ENCODE measurements at places on chromosomes 13 and 19.
A peak's percentile ranks its signal among the peaks of the same experiment; 100 is the strongest.

DNA sequence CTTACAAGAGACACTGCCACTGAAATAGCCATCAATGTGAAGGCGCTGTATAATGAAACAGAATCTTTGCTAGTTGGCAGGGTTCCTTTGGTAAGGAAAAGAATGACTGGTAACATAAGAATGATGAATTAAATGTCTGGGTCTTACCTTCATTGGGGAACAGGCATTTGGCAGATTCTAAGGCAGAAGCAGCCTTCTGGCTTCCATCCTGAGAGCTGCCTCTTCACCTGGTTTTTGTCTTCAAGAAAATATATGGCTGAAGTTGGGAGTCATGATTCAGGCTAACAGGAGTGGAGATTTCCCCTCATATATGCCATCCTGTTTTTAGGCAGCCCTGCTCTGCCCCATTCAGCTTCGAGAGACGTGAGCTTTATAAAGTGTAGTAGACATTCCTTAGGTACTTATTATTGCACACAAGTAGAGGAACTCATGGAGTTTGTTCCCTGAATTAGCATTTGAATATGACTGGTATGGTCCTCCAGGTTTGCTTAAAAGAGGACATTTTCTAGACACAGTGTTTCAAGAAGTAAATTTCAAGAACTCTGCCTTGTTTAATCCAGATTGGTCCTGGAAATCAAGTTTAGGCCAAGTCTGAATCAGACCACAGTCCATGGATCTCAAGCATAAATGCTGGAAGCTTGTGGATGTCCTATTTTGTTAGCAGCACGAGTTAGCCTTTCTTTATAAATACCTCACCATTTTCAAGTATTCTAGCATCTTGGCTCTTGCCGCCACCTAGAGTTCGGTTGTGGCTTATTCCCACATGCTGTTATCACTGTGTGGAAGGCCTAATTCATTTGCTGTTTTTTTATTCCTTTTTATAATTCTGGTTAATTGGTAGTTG lies 56.2 kb upstream of the AKAP11 start:
- DNase-seq: peak; percentile 24

DNA sequence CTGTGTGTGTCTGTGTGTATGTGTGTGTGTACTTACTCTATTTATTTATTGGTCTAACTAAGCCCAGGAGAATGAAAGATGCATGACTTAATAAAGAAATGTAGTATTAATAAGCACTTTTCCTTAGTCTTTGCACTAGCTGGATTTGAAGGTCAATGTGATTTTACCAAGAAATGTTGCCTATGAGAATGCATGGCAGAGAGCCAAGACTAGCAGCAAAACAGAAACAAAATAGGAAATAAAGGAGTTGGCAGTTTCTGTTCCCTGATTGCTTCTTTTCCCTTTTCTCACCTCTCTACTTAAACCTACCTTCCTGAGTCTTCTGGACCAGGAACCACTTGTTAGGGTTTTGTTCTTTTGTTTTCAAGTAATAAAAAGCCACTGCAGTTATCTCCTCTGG lies 286.1 kb downstream of the KCTD12 start:
- DNase-seq: no peak

GRCh38 chr19:38745316-38745715 lies 1.0 kb upstream of the CAPN12 start:
- no peak for DNase-seq

DNA sequence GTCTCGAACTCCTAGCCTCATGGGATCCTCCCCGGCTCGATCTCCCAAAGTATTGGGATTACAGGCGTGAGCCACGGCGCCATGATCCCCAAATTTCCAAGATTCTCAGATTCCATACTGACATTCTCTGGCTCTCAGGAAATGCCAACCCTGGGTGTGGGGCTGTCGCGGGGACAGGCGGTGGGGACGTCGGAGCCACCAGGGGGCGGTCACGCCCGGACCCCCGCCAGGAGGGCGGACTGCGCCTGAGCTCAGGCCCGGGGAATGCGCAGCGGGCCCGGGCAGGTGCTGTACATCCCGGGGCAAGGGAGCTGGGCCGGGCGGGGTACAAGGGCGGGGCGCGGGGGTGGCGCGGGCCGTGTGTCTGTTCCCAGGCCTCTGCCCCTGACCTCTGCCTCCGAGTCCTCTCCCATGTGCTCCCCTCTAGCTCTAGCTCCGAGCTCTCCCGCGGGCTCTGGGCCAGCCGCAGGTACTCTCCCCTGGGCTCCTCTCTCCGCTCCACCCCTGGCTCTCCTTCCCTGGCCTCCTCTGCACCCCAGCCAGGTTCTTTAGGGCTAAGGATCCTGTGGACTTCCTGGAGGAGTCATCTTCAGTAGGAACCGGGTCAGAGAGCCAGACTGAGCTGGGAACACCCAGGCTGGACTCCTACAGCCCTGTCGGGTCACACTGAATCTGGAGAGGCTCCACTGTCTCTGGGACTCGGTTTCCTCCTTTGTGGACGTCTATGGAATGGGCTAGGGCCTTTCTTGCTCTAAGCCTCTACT lies 2.4 kb downstream of the PPP1R13L start:
- peak; percentile 21 for DNase-seq

DNA sequence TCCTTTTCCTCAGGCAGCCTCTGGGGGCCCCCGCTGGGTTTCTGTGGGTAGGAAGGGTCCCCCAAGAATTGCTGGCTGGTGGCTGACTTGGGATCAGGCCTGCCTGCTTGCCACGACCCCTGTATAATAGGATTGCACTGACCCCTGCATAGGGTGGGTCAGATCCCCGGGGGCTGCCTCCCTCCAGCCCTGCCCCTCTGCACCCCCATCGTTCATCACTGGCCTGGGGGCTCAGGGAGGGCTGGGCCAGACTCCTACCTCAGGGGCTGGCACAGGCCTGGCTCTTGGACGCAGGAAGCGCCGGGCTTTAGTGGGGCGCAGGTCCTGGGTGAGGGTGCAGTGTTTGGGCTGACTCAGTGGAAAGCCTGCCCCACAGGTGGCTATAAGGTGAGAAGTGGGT lies 10.6 kb downstream of the NDUFB7 start:
- DNase-seq: no peak

GRCh38 chr19:47549261-47549862 lies 23.6 kb downstream of the ZNF541 start:
- no peak for DNase-seq

GRCh38 chr19:54298357-54299125 lies 14.4 kb downstream of the LILRA5 start:
- DNase-seq: no peak

- peak; percentile 43 for DNase-seq
Observed at GRCh38 chr19:1295169-1296012, 9.7 kb downstream of the EFNA2 start.

- DNase-seq: no peak
Observed at GRCh38 chr13:27302643-27303262, 32.1 kb downstream of the RASL11A start.

GRCh38 chr19:17966129-17966483 lies 801 bp upstream of the KCNN1 start:
- DNase-seq: no peak

DNA sequence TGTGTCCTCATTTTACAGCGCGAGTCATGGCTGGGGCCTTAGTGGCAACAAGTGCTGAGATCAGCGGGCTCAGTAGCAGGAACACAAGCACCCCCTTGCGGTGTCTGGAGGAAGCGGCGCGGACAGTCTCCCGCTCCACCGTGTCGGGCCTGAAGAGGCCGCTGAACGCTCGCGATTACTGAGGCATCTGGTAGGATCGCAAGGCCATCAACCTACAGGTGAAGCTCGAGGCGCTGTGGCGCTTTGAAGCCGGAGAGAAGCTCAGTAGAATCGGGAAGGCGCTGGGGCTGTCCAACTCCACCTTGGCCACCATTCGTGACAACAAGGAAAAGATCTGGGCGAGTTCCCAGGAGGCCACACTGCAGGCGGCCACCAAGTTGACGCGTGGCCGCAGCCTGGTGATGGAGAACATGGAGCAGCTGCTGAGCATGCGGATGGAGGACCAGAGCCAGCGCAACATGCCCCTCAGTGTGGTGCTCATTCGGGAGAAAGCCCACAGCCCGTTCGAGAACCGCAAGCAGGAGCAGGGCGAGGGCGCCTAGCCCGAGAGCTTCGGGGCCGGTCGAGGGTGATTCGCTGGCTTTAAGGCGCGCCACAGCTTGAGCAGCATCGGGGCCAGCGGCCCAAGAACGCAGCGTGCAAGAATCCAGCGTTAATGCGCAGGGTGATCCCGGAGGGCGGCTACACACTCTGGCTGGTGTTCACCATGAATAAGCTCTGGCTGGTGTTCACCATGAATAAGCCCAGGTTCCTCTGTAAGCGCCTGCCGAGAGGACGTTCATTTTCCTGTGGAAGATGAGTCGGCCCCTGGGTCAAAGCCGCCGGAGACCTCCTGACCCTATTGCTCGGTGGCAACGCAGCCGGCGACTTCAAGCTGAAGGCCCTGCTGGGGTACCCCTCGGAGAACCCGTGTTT lies 8.3 kb upstream of the MZF1 start:
- peak; percentile 92 for DNase-seq

GRCh38 chr13:36998624-36999041 lies 507 bp downstream of the ALG5 start:
- peak; percentile 10 for DNase-seq

DNA sequence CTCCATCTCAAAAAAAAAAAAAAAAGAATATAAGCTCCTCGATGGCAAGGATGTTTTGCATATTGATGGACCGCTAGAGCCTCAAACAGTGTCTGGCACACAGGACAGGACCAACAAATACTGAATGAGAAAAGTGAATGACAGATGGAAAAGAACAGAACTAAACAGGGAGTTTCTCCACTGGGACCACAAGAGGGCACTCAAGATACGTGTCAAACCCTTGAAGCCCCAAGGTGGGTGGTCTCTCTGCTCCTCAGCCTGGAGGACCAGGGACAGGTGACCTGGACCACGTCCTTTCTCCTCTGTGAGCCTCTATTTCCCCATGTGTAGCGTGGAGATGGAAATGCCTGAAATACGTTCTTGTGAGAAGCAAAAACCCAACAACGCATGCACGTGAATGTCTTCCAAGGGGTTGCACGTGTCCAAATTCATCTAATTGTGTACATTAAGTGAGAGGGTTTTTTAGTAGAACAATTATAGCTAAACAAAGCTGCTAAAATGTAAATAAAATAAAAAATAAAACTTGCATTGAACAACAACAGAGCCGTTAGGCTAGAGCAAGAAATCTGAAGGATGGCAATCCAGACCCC lies 5.7 kb upstream of the CDC42EP5 start:
- peak; percentile 48 for DNase-seq

- DNase-seq: no peak
Observed at GRCh38 chr19:6185835-6186834, 50.7 kb downstream of the ACSBG2 start.

- DNase-seq: no peak
Observed at GRCh38 chr19:13931391-13932148, 6.6 kb downstream of the PODNL1 start.

GRCh38 chr13:26752671-26753070 lies 7.9 kb downstream of the GPR12 start:
- DNase-seq: no peak

- DNase-seq: no peak
Observed at GRCh38 chr19:7223429-7223828, 70.8 kb downstream of the INSR start.

DNA sequence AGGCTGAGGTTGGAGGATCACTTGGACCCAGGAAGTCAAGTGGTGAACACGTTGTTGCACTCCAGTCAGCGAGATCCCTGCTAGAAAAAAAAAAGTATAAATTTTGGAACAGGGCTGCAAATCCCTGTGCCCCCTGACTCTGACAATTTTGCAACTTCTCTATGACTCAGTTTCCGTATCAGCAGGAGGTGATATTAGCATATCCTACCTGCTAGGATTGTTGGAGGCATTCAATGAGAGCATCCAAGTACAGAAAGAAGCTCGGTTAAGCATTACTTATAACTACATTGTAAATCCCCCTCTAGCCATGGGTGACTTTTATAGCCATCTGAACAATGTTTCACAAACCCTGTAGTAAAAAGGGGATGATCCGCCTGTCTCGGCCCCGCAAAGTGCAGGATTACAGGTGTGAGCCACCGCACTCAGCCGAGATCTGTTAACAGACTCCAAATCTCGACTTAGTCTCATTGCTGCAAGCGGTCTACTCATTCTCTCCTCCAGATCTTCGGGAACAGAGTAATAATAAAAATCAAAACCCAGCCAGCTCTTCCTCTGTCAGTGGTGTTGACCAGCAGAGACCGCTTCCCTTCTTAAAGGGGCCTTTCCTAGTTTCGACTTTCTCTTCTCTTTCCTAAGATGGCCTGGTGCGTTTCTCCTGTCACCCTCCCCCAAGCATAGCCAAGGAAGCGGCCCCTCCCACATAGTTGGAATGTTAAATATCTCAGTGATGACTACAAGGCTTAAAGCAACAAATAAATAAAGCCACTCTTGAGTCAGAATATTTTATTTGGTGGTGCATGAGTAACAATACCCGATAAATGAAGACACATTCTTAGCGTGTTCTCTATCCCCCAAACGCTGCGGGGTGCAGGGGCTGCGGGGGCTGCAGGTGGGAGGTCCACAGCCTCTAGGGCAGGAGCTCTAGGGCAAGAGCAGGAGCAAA lies 10.3 kb upstream of the BICRA start:
- DNase-seq: no peak

DNA sequence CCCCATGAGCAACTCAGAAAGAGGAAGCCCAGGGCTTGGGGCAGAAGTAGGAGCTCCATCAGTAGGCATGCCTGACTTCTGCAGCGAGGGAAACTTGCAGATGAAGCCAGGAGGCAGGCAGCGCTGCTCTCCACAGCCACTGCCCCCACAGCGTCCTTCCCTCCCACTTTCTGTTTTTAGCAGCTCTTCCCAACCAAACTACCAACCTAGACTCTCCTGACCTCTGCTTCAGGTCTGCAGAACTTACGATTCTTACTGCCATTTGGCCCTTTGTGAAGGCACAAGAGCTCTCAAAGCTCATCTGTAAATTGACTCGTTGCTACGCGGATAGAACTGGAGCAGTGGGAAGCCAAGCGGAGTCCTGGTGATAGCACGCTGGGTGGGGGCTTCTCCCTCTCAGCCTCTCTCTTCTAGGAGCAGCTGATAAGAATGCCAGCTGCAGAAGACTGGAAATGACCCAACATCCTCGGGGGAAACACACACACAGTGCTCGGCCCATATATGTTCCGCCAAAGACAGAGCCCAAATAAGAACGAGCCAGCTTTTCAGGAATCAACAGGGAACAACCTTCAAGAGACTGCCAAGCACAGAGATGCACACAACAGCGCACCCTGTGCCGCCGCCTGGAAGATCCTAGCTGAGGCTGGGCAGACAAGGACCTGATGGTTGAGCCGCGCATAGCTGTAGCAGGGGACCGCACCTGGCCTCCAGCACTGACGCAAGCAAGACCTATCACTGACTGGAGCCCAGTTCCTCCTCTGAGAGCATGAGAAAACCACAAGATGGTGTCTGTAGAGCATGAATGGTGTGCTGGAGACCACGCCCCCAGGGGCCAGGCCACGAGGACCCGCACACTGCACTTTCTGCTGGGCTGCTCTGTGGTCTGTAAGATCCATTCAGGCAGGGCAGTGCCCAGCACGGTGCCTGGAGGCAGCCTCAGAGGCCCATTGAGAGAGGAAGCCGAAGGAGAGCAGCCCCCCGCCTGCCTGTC lies 15.9 kb upstream of the SLC35E1 start:
- DNase-seq: peak; percentile 72

DNA sequence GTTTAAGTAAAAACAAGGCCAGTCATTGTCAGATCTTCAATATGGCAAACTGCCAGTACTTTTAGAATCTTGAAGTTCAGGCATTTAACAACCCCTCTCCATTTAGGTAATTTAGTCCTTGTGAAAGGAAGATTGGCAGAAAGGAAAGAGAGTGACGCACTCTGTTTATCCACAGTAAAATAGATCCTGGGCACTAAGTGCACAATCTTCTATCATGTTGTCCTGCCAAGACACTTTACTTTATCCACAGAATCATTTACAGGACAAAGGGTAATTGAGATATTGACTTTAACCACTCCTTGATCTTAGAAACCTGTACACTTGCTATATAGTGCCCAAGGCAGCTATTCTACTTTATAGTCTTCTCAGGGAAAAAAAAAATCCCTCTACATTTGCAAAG lies 786.4 kb upstream of the SLITRK1 start:
- no peak for DNase-seq
